Brain (organoid and tissue), 16 donors: ENCODE measurements at places on chromosomes 16 and 17.

DNA sequence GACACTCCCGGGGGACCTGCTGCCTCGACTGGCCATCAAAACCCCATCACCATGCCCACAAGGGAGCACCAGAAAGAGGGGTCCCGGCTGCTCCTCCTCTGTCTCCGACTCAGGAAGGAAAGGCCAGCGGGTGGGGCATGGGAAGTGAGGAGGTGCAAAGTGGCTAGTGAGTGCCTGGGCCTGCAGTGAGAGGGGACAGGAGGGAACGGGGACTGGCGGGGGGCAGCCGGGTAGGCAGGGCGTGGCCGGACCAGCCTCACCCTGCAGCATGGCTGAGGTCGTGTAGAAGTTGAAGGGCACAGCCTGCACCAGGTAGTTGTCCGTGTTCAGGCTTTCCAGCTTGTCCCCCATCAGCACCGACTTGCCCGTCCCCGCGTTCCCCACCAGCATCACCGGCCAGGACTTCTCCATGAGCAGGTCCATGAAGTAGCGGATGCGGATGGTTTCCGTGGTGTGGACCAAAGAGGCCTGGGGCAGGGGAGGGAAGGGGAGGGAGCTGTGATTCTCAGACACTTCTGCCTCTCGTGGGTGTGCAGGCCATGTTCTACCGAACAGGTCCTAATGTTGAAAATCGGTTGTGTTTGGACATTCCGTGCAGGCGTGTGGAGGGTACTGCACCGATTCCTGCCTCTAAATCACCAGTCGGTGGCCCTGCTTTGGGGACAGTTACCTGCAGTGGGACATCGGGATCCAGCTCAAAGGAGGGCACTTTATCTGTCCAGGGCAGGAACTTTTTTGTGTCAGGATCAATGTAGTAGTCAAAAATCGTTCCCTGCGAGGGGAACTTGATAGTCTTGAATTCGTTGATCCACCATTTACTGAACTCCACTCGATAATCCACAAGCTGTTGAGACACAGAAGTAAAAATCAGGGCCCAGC lies 91.7 kb downstream of the DNAH17 start:
- no peak for DNase-seq

DNA sequence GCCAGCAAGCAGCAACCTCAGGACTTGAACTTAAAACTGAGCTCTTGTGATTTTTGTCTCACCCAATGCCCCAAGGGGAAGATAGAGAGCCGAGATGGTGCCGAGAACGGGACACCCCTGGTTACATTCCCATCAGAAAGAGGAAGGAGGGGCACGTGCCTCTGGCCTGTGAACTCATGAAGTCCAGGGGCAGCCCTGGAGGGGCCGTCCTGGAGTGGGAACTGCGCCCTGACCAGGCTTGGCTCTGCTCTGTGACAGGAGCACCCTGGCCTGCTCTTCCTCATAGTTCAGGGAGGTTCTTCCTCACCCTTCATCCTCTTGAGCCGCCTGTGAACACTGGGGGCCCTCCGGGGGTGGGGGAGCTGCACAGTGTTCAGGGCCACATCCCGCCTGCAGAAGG lies 130.3 kb upstream of the FOXF1 start:
- no peak for DNase-seq

DNA sequence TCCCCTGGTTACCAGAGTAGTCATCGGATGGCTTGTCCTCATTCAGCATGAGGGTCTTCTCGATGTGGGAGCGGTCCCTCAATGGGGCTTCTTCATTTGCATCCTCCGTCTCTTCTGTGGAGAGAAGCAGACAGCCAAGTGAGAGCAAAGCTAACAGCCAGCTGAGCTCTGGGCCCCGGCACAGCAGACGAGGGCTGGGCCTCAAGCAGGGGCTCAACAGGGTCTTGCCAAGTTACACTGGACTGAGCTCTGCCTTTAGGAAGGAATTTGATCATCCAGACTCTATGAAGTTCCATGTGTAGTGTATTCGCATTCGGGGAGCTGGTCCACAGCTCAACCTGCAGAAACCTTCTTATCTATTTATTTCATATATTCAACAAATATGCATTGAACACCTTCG lies 37.4 kb downstream of the SRL start:
- DNase-seq = no peak

DNA sequence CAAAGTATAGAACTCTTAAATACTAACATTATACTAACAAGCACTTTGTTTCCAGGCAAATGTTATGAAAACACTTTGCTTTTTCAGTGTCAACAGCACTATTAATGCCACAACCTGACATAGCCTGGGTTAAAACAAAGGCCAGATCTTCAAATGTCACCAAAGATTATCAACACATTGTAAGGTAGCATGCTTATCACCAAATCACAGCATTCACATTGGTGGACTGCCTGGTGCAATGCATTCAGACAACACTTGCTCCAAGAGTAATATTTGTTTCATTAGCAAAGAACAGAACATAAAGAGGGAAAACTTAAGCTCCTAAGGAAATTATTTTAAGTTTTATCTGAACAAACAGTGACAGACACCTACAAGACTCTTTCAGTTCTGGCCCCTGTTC lies 1361.2 kb downstream of the CDH8 start:
- DNase-seq = no peak

GRCh38 chr17:20999841-21000532 lies 42.8 kb downstream of the USP22 start:
- DNase-seq = no peak

DNA sequence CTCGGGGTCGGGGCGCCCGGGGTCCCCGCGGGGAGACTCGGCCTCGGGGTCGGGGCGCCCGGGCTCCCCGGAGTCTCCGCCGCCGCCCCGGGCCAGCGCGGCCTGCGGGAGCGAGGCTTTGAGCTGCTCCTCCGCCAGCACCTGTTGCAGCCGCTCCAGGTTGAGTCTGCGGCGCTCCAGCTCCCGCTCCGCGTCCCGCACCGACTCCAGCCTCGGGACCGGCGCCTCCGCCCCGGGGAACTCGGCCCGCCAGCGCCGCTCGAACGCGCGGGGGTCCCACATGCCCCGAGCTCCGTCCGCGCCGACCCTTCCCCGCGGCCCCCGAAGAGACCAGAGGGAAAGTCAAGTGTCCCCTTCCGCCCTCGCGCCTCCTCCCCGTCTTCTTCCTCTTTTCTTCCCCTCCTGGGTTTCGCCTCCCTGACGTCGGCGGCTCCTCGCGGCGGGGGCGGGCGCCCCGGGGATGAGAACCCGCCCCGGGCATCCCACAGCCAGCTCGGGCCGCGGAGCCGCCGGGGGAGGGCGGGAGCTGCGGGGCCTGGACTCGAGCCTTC lies 40.8 kb upstream of the BHLHA9 start:
- peak; percentile 33 for DNase-seq

- peak; percentile 77 for DNase-seq
These were observed 3.6 kb downstream of the GSE1 start for GRCh38 chr16:85616607-85617321.

DNA sequence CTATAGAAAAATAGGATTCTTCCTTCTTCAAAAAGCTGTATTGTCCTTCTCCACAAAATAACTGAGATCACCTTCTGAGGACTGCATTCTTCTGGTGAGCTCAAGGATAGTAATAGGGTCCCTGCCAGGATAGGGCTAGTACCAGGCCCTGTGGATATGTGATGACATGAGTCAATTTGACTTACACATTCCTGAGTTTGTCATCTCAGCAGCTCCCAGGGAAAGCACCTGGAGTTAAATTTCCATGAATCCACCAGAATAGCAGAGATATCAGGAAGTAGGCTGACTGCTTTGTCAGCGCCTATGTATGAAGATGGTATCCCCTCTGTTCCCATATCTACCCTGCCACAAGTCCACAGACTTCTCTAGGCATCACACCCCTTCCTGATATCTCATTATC lies 225.8 kb downstream of the PMP22 start:
- no peak for DNase-seq

DNA sequence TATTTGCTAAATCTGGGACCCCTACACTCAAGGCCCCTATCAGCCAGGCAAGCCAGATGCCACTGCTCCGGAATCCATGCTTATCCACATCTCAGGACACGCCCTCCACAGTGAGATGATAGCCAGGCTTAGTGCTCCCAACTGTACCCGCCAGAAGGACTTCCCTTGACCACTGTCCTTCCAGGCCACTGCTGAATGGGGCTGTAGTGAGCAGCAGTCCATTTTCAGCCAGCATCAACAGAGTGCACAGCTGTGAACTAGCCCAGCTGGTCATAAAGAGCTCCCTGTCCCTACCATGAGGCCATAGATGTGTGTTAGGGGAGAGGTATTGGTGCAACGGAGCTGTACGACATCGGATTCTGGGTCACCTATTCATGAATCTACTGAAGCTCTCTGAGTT lies 13.0 kb upstream of the MED9 start:
- DNase-seq = no peak

DNA sequence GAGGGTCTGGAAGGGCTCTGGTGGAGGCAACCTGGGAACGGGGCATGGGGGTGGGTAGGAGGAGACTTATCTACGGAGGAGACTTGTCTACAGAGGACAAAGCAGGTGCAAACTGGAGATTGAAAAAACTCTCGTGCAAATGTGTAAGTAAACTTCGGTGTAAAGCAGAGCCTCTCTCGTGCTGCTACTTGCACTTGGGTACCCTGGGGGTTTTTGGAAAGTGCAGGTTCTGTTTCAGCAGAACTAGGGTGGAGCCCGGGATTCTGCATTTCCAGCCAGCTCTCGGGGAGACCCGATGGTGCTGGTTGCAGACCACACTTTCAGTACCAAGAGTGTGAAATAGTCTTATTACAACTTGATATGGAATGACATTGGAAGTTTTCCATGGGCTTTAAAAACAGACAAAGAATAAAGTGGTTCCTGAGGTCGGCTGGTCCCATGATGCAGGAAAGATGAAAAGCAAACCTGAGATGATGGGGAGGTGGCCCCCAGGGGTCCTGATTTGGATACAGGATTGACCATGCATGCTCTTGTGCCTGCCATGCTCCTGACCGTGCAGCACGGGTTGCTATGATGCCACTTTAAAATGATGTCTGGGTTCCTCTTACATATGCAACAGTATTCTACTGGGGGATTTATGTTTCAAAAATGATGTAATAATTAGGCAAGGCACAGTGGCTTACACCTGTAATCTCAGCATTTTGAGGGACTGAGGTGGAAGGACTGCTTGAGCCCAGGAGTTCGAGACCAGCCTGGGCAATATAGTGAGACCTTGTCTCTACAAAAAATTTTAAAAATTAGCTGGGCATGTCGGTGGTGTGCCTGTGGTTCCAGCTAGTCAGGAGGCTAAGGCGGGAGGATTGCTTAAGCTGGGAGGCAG lies 69.3 kb downstream of the IRF8 start:
- no peak for DNase-seq

DNA sequence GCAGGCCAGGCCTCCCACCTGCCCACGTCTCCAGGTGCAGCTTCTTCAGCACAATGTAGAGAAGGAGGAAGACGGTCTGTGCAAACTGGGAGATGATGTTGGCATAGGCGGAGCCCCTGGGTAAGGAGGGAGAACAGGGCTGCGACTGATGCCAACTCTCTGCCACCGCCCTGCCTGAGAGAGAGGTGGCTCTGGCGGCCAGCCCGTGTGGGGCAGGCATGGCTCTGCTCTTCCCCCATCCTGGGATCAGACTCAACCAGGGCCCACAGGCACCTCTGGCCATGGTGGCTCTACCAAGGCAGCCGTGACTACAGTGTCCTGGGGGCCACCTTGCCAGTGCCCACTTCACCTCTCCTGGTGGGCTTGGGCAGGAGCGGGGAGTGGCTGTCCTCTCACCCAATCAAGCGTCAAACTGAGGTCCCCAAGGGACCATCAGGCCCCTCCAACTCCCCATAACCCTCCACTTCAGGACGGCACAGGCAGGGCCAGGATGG lies 8.6 kb downstream of the SLC47A2 start:
- DNase-seq = no peak

DNA sequence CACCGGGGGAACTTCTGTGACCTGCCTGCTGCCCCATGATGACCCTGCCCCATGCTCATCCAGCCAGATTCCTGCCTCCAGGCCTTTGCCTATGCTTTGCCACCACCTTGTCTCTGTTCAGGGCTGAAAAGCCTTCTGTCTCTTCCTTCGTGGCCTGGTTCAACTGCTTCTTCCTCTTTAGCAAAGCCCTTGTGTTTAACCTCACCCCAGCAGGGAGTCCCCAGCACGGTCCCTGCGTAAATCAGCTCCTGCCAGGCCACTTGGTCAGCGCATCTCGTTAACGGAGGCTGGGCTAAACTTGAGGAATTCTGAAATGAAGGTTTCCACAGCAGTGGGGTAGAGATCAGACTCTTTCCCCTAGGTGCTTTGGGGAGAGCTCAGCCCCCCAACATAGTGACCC lies 16.1 kb upstream of the KCNJ12 start:
- no peak for DNase-seq

GRCh38 chr16:66300501-66300900 lies 66.0 kb upstream of the CDH5 start:
- DNase-seq = no peak

DNA sequence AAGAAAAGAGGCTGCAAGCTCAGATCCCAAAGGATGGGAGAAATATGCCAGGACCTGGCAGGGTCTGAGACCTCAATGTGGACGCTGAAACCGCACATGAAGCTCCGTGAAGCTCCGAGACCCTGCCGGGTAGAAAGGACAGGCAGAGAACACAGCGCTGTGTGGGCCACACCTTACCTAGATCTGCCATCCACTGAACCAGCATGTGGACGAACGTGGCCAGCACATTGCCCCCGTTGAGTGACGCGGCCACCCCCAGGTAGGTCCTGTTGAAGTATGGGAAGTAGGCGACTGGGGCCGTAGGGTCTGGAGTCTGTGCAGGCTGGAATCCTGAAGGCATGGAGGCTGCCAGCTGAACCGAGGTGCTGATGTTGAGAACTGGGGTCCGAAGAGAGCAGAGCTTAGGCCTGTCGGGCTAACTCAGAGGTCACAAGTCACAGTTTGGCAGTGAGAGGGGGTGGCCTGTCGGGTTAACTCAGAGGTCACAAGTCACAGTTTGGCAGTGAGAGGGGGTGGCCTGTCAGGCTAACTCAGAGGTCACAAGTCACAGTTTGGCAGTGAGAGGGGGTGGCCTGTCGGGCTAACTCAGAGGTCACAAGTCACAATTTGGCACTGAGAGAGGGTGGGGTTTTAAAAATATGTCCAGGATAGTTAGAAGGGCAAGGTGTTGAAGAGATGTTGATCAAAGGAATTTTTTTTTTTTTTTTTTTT lies 6.1 kb upstream of the TRPV1 start:
- no peak for DNase-seq

- DNase-seq = peak; percentile 78
These were observed 42.8 kb upstream of the ZC3H18 start for GRCh38 chr16:88527186-88527936.

DNA sequence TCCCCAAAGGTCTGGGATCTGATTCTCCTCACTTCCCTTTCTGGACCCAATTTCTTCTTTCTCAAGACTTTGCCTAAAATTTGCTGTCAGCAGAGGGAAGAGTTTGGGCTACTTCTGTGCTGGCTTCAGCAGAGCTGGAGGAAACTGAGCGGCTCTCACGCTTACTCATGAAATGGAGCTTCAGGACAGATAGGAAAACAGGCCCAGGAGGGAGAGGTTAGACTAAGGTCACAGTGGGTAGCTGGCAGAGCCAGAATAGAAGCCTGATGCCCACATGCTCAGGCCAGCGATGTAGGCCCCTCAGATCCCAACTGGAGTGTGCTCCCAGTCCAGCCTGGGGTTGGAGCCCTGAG lies 593 bp downstream of the SLC38A7 start:
- DNase-seq = no peak
